ENCODE measurements at places on chromosomes 6 and 20.

DNA sequence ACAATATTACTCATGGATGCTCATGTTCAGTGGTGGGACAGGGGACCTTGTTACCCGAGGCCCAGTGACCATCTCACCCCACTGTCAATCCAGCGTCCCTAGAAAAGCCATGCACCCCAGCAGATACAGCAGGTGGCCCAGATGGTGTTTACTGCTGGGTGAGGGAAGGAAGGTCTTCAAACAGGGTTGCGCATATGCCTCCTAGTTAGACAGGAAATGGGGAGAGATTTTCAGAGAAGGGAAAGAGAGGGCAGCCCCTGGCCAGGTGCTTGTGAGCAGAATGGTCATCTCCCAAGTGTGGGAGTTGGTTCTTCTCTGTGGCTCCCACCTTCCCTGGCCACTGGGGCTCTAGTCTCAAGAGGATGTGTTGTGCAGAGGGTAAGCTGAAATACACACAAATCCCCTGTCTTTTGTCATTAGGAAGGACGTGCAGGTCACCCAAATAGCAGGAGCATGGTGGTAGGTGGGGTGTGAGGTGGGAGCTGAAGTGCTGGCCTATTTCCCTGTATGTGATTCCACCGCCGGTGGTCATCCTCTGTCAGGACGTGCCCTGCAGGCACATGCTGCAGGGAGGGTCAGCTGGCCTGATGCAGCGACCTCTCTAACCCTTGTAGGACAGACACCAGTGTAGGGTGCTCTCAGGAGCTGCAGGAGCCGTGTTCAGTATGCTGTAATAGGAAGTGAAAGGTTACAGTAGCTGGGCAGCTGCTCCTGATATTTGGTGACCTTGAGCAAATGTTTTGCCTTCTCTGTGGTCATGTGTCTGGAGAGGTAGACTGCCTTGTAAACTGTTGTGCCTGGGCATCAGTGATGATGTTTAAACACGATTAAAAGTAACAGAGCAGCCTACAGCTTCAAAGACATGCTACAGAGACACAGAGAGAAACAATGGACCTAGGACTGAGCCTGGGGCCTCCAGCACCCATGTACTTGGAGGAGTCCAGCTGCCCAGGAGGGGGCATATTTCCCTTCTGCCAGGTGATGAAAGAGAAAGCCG is 3.2 kb upstream of the CST3 start:
- no peak for DNase-seq

- no peak for DNase-seq
Measured at GRCh38 chr6:167807756-167808155, 19.0 kb upstream of the AFDN start.

GRCh38 chr6:10276106-10276505 is 138.8 kb downstream of the TFAP2A start:
- DNase-seq: no peak

- no peak for DNase-seq
Measured at GRCh38 chr6:18266523-18266912, 2.2 kb upstream of the DEK start.

DNA sequence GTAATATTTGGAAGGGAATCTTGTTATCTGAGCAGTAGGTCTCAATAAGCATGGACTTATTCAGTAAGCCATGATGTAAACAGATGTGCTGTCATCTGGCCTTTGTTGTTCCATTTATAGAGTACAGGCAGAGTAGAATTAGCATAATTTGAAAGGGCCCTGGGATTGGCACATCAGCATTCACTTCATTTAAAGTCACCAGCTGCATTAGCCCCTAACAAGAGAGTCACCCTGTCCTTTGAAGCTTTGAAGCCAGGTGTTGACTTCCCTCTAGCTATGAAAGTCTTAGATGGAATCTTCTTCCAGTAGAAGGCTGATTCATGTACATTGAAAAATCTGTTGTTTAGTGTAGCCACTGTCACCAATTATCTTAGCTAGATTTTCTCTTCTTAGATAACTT is 95.9 kb downstream of the ANKRD6 start:
- no peak for DNase-seq

GRCh38 chr6:3334555-3334954 is 75.8 kb downstream of the PSMG4 start:
- no peak for DNase-seq

DNA sequence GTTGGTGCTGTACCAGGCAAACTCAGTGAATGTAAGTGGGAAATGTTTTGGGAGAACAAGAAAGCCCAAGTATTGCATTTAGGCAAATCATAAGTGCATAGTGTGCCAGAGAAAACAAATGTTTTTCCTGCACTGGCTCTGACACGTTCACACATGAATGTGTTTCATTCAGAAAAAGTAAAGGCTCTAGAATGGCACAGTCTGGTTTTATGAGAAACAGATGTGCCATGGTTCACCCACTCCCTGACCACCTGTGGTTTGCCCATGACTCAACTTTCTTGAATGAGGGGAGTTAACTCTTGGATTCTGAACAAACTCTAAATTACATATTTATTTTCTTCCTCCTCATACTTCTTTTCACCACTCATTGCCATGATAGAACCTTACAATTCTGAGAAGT is 126.9 kb downstream of the KCNQ5 start:
- no peak for DNase-seq

- DNase-seq: no peak
Measured at GRCh38 chr6:108115598-108116058, 41.1 kb upstream of the OSTM1 start.

GRCh38 chr6:3337521-3338350 is 79.0 kb downstream of the PSMG4 start:
- no peak for DNase-seq

- DNase-seq: no peak
Measured at GRCh38 chr6:157640746-157641451, 182.1 kb upstream of the SNX9 start.

DNA sequence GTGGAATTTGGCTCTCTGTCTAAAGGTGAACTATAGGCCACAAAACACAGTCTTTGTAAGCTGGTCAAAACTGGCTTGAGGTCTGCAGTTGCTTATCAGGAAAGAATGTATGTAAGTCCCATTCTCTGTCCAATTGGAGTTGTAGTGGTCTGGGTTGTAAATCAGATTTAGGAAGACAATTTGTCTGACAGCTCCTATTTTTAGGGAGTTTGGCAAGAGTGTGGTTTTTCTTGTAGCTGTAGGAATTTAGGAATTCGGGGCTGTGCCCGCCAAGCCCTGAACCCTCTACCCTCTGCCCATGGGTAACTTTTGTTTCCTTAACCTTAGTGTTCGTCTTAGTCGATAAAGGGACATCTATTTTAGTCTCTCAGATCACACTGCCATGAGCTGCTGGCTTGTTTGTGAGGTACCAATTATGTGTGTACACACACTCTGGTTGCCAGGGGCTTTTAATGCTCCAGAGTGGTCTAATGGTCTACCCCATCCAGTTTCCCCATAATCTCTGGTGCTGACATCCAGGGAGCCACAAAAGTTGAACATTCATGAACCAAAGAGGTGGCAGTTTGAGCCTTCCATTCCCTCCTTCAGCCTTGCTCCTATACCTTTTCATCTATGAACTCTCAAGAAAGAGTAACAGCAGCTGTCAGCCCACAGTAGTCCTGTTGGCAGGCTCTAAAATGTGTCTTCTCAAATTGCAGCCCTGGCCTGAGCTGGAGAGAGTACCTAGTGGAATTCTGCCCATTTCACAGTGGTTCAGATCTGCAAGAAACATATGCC is 93.0 kb downstream of the ANKRD6 start:
- no peak for DNase-seq

DNA sequence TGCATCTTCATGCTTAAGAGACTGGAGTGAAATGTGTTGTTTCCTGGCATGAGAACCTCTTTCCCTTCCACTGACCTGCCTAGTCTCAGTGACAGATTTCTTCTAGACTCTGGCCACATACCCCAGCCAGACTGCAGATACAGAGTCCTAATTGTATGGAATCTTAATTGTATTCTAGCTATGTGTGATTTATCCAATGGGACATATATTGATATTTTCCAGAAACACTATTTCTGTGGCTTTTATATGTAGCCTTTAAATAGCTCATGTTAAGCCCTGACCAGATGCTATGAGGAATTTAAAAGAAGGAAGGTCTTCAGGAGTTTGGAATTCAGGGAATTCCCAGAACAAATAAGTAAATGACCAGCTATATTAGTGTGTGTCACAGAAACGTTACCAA is 99.0 kb downstream of the FIG4 start:
- no peak for DNase-seq

GRCh38 chr20:20192366-20192765 is 140.0 kb downstream of the CFAP61 start:
- no peak for DNase-seq

GRCh38 chr20:56422824-56423189 is 10.7 kb downstream of the CASS4 start:
- no peak for DNase-seq

DNA sequence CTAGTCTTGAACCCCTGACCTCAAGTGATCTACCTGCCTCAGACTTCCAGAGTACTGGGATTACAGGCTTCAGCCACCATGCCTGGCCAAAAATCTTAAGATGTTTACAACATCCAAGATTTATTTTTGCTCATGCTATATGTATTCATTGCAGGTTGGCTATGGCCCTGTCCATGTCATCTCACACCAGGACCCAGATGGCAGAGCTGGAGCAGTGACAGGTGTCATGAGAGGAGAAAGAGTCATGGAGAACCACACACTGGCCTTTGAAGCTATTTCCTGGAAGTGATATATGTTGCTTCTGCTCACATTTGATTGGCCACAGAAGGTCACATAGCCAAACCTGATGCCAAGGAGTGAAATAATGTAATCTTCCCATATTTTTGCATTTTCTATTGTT is 13.8 kb upstream of the DDR1 start:
- no peak for DNase-seq

DNA sequence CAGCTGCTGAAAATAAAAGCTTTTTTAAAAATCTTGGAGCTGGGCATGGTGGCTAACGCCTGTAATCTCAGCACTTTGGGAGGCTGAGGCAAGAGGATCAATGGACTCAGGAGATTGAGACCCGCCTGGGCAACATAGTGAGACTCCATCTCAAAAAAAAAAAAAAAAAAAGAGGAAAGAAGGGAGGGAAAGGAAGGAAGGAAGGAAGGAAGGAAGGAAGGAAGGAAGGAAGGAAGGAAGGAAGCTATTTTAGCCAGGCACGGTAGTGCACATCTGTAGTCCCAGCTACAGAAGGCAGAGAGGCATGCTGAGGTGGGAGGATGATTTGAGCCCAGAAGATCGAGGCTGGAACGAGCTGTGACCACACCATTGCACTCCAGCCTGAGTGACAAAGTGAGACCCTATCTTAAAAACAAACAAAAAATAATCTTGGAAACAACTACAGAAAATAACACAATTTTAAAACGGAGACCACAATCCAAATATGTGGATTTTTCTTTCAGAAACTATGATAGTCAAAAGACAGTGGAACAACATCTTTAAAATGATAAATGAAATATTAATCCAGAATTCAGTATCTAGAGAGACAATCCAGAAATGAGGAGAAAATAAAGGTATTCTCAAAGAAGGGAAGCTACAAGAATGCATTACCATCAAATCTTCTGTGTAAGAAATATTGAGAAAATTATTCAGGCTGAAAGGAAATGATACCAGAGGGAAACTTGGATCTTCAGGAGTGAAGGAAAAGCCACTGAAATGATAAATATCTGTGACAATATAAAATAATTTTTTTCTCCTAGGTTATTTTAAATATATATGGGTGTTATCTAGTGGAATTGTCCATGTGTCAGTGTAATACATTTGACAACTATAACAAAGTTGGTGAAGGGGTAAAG is 182.0 kb downstream of the GPX5 start:
- no peak for DNase-seq

GRCh38 chr20:11235058-11235457 is 561.3 kb upstream of the JAG1 start:
- DNase-seq: no peak

GRCh38 chr6:32794510-32794909 is 22.3 kb downstream of the HLA-DOB start:
- DNase-seq: no peak

- no peak for DNase-seq
Measured at GRCh38 chr6:157670466-157671186, 152.4 kb upstream of the SNX9 start.

- no peak for DNase-seq
Measured at GRCh38 chr6:157193443-157193996, 129.8 kb downstream of the TMEM242 start.

Data from stimulated activated CD8-positive, alpha-beta memory T cell treated with anti-CD3 and anti-CD28 coated beads, Interleukin-4, amount 100 ng/mL, for 1 hour (primary cell).